Liver (tissue), 10 donors: ENCODE measurements at places on chromosomes 5 and 9. TPM values are rescaled to one million over a fixed set of nuclear protein-coding genes. Genes with fewer than 3 reads are reported as not detected.

DNA sequence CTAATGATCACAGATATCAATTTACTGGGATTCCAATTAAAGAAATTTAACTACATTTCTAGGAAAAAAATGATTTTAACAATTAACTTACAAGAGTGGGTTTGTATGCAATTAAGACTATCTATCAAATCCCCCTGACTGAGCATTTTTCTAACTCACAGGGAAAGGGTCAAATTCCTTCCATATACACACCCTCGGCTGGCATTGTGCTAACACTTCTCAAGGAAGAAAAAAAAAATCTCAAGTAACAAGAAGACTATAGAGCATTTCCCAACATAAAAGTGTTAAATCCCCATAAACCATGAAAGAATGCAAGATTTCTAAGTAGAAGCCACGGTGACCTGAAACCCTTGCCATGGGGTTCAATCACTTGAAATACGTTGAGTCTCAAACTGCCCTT lies 368.8 kb downstream of the GLIS3 start:
- no peak overlapping the region for H3K27ac ChIP-seq
- H3K4me3 ChIP-seq = no peak overlapping the region
- no peak for DNase-seq

DNA sequence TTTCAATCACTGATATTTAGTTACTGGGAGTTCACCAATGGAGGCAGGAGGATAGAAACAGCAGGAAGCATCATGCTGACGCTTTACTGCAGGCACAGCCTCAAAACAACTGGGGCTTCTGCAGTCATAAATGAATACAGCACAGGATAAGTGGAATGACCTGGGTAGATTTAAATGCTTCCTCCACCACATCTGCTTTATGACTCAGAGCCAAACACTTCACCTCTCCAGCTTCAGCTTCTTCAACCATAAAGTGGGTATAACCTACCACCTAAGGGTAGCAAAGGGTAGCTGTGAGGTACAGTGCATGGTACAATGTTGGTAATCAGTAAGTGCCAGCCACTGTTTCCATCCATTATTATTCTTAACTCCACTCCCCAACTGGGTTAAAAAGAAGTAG lies 28.4 kb downstream of the RASEF start:
- H3K27me3 ChIP-seq = no peaks in the 10 kb centered on the region
- H3K4me1 ChIP-seq = no peaks in the 10 kb centered on the region
- H3K27ac ChIP-seq = no peak overlapping the region
- no peaks in the 10 kb centered on the region for H3K36me3 ChIP-seq

GRCh38 chr5:5810461-5810860 lies 388.0 kb downstream of the ICE1 start:
- no peak overlapping the region for H3K27ac ChIP-seq
- no peaks in the 10 kb centered on the region for H3K4me1 ChIP-seq
- H3K36me3 ChIP-seq = no peaks in the 10 kb centered on the region
- no peaks in the 10 kb centered on the region for H3K27me3 ChIP-seq
- DNase-seq = no peak

GRCh38 chr9:79664375-79664831 lies 92.6 kb downstream of the TLE4 start:
- H3K27ac ChIP-seq = no peak overlapping the region
- no peaks in the 10 kb centered on the region for H3K27me3 ChIP-seq
- H3K4me3 ChIP-seq = no peak overlapping the region
- H3K4me1 ChIP-seq = peaks cover 1% of the 10 kb centered on the region
- no peak for DNase-seq

DNA sequence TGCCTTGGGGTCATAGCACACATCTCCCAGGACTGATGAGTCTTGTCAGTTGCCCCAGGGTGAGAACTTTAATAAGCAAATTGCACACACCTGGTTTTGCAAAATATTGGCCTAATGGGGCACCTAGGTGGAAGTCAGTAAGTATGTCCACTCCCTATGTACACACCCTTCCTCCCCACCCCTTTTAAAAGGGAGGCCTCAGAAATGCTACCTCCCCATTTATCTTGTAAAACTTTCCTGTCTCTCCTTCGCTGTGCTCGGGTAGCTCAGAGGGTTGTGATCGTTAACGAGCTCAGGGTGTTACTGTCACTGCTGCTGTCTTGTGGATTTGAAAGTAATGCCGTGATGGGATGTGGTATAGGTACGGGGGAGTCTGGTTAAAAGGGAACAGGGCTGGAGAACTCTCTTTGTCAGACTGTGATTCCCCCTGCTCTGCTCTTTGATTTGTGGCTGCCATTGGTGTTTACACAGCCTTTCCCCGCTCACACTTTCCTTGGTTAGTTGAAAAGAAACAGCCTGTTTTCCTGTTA lies 26.2 kb downstream of the ZNF462 start:
- no peak for DNase-seq
- no peaks in the 10 kb centered on the region for H3K4me1 ChIP-seq
- no peak overlapping the region for H3K4me3 ChIP-seq
- H3K36me3 ChIP-seq = no peaks in the 10 kb centered on the region
- no peaks in the 10 kb centered on the region for H3K27me3 ChIP-seq
- H3K27ac ChIP-seq = no peak overlapping the region

DNA sequence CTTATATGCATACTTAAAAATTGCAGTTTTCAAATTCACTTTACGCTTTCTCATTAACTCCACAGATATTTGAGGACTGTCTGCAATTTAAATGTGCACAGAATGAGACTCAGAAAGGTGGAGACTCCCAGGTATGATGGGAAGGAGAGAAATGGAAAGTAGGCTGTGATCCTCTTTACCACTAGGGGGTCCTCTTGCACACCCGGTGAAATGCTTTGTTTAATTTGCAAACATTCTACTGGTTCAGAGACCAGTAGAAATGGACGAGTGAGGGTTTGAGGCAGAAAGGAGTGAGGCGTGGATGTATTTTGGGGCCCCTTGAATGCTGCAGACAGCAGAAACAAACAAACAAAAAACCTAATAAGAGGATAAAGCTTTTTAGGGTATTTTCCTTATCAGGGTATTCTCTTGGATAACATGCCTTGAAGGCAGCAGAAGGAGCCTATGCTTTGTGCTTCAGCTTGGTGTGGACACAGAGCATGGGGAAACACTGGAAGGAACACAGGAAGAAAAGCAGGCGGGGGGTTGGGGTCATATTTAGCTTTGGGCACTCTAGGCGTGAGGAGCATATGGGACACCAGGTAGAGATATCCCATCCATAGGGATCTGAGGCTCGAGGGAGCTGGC lies 410.1 kb downstream of the DMRT2 start:
- no peaks in the 10 kb centered on the region for H3K4me1 ChIP-seq
- H3K27ac ChIP-seq = no peak overlapping the region
- no peak overlapping the region for H3K4me3 ChIP-seq
- DNase-seq = no peak
- H3K36me3 ChIP-seq = no peaks in the 10 kb centered on the region

DNA sequence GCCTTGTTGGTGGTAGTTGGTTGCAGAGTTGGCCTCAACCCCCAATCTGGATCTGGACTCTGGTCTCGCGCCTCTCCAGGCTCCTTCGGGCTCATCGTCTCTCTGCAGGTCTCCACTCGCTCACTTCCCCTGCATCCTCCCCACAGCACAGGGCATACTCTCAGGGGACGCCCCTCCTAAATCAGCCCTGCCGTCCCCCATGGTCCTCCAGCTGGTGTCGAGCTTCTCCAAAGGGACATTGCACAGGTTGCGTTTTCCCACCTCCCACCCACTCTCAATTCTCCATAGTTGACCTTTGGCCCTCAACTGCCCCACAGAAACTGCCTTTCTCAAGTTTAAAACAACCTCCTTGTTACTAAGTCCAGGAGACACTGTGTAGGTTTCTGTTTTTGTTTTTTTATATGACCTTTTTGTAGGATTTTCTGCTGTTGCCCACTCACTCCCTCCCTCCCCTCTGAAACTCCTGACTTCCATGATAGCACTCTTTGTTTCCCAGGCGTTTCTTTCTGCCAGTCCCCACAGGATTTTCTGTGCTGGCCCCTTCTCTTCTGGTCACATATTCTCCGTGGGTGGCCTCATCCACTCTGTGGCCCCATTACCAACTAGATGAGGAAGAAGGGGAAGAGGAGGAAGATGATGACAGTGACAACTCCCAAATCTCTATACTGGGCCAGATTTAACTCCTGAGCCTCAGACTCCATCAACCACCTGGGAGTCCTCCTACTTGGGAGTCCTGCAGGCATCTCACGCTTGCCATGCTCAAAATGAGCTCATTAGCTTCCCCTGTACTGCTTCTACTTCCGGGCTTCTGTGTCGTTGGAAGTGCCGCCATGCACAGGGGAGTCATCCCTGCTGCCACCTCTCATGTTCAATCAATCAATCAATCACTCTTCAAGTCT lies 50.3 kb downstream of the ALG2 start:
- no peaks in the 10 kb centered on the region for H3K4me1 ChIP-seq
- no peak overlapping the region for H3K4me3 ChIP-seq
- H3K27me3 ChIP-seq = no peaks in the 10 kb centered on the region
- no peak for DNase-seq
- no peak overlapping the region for H3K27ac ChIP-seq

Gene GPR151
- total RNA-seq = not detected

Gene PRUNE2
- total RNA-seq = 4.5 TPM

Gene INSL4
- not detected for total RNA-seq

Gene MEGF10
- total RNA-seq = 0.33 TPM
